Stimulated activated CD8-positive, alpha-beta memory T cell treated with anti-CD3 and anti-CD28 coated beads, Interleukin-12 subunit alpha, Interleukin-12 subunit beta, amount 100 ng/mL, for 4 hours (primary cell): ENCODE measurements at places on chromosomes 11 and 22.

DNA sequence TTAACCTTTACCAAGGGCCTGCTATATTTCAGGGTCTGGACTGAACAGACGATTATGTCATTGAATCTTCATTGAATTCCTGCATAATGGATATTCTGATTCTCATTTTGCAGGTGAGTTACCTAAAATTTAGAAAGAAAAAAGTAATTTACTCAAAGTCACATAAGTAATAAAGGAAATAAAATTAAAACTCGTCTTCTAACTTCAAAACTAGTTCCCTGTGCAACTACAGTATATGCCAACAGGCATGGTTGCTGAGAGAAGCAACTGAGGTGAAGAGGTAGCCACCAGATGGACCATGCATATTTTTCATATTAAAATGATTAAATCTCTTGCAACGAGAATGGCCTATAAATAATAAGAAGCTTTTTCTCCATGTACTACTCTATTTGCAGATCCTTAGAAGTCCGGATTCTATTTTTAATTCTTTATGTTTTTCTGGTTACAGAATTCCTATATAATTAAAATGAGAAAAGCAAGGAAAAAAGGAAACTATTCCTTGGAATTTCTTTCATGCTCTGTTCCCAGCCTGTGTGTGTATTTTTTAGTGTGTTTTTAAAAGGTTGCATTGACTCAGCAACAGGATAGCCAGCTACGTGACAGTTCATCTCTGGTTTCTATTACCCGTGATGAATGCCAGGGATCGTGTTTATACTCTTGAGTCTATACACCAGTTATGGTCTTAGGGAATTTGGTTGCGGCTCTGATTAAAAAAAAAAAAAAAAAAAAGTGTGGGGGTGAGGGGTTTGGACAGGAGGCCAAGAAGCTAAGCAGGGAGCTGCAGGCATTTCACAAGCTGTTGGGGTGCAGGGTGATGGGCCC is 186.8 kb downstream of the ETS1 start:
- DNase-seq, result no peak

GRCh38 chr11:120363436-120363835 is 27.2 kb downstream of the ARHGEF12 start:
- no peak for DNase-seq

GRCh38 chr11:48169259-48169658 is 47.4 kb upstream of the OR4B1 start:
- DNase-seq, result no peak

- no peak for DNase-seq
Observed at GRCh38 chr11:122215244-122215992, 99.4 kb upstream of the BLID start.

- no peak for DNase-seq
Observed at GRCh38 chr11:65559535-65559934, 1.4 kb upstream of the LTBP3 start.

DNA sequence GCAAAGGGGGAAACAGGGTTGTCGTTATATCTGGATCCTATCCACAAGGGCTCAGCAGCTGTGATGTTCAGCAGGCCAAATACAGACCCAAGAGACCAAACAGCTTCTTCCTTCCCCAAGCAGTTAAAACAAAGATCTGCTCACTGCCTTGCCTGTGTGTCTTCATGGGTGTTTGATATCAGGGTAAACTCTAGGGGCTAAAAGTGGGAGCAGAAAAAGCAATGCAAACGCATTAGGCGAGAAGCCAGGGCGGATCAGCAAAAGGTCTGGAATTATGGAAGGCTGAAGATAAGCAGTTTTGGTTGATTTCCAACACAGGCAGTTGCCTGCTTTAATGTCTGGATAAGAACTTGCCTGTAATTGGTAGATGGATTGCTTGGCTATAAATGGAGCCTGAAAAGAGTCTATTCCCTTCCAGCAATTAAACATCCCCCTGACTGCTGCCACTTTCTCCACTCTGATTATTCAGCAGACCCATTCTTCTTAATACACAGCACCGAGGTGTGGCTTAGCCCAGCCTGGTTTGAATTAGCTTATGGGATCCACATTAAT is 126.3 kb downstream of the COMMD9 start:
- DNase-seq, result no peak

DNA sequence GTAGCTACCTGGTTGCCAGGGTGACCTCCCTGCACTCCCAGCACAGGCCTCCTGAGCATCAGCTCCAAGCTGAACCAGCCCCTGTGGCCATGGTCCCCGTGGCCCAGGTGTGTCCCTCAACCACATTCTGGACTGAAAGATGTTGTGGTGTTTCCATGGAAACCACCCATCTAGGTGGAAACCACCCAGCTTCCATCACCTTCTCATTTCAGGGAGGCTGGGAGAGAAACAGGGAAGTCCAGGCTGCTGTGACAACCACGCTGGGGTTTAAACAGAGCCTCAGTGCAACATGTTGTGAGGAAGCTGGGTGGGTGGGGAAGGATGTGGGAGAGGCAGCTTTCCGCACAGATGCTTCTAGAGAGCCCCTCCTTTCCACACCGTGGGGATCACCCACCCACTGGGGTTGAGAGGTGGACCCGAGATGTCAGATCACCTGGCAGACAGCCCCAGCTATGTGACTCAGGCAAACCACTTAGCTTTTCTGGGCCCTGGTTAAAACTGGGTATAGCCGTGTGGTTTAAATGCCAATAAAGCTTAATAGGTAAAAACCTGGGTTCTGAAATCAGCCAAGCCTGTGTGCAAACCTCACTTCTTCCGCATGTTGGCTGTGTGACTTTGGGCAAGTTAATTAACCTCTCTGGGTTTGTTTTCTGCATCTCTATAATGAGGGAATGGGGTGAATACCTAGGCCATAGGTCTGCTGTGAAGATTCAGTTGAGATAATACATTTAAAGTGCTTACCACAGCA is 46.4 kb downstream of the CD82 start:
- peak; percentile 64 for DNase-seq

DNA sequence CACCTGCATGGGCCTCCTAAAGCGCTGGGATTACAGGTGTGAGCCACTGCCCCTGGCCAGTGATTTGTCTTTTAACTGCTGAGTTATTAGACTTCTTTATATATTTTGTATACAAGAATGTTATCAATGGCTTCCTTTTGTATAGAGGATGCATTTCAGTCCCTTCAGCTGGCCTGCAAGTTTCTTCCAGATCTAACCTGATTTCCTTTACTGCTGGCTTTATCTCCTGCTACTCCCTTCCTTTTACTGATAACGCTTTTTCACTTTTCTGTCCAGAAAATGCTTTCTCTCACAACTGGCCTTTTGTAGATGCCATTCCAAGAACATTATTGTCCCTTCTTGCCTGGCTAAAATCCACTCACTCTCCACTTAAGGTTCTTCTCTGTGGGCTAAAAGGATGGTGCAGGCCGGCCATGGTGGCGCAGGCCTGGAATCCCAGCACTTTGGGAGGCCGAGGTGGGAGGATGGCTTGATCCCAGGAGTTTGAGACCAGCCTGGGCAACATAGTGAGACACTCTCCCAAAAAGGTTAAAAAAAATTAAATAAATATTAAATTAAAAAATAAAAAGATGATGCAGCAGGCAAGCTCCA is 118.1 kb downstream of the NECTIN1 start:
- no peak for DNase-seq

DNA sequence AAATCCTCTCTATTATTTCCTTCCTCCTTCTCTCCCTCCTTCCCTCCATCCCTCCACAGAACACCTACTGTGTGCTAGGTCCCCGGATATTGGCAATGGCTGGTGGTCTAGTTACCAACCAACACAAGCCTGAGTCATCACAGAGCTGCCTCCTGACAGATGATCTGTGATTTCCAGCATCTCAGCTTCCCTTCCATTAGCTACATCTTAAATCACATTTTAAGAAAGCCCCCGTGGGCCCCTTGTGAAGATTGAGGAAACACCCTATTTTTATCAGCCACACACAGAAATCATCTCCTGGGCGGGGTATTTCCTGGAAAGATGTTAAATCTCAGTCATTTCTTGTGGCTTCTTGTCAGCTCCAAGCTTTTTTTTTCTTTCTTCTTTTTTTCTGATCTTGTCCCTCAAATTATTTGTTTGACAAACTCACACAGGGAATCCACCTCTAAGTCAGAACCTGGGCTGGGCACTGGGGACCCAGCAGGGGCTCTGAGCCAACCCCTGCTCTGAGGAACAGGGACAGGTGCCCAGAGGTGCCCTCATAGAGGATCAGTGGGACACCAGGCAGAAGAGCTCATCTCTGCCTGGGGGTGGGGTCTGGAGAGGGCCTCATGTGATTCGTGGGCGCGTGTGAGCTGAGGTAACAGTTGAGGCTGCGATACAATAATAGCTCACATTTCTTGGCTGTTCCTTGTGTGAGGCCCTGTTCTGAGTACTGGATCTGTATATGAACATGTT is 42.4 kb downstream of the CACNA1I start:
- no peak for DNase-seq

DNA sequence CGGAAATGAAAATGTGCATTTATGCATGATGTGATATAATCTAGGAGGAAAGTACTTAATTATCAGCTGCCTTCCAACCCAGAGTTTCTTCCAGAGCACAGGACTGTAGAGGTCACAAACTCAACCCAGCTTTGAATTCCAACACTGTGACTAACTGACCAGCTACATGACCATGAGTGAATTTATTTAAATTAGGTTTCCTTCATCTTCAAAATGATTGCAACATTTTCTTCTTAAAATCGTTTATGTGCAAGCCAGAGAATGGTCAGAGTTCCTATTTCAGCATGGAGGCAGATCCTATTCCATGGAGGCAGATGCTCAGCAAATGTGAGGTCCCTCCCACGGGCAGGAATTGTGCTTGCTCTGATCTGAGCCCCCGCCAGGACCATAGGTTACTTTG is 42.4 kb downstream of the OSBP start:
- no peak for DNase-seq

DNA sequence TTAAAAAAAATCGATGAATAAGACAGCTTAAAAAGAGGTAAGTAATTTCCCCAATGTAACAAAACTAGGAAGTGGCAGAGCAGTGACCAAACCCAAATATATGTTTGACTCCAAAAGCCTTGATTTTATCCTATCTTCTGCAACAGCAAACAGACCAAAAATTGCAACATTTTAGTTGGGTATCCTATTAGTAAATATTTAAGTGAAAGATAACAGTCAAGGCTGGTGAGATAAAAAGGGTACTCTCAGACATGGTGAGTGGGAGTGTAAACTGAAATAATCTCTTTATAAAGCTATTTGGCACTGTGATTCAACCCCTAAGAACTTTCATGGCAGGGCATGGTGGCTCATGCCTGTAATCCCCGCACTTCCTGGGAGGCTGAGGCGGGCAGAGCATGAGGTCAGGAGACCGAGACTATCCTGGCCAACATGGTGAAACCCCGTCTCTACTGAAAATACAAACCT is 1.9 kb upstream of the RDX start:
- no peak for DNase-seq

- DNase-seq, result no peak
Observed at GRCh38 chr22:35681454-35682052, 33.3 kb downstream of the APOL6 start.

DNA sequence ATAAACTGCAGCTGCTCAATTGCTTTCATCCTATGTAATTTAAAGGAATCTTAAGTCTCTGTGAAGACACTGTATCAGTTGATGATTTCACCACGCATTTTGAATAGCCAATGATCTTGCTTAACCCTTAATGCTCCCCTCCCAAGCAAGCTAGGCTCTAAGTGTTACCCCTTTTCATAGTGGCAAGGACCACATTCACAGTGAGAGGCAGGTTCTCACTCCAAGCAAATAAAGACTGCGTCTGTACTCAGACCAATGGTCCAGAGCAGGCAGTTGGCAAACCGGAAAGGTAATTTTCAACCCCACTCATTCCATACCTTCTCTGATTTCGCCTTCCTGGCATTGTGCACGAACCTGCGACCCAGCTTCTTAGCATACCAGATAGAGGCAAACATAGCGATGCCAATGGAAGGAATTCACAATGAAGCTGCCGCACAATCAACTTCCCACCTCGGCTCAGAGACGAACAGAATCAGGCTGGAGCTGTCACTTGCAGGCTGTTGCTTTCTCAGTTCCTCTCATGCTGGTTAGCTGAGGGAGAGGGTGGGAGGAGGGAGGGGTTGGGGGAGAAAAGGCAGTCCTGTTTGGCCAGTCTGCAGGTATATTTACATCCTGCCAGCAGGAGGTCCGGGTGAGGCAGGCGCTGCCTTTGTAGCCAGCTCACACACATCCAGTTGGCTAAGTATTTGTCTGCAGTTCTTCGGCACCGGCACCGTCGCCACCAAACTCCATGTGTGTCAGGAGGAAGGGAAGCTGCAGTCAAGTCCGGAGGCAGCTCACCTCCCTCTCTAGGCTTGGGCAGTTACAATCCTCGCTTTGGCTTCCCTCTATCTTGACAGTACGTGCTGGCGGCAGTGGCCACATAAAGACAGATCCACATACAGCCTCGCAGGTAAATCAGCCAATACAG is 1151.2 kb upstream of the CCDC90B start:
- DNase-seq, result no peak

- no peak for DNase-seq
Observed at GRCh38 chr22:41544671-41545476, 604 bp upstream of the POLR3H start.

DNA sequence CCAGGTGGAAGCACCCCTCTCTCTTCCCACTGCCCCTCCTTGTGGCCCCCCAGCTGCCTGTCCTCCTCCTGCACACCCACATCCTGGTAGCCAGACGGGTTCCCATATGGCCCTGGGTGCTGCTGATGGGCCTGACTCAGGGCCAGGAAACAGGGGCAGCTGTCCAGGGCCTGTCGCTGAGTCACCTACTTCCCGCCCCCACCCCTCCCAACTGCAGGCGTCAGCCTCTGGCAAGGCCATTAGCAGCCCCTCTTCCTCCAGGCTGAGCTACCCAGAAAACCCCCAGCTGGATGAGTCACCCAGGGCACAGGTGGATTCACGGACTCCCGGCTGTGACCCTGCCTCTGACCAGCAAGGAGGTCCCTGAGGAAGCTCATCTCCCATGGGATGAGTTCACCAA is 6.9 kb upstream of the GAL start:
- DNase-seq, result no peak

DNA sequence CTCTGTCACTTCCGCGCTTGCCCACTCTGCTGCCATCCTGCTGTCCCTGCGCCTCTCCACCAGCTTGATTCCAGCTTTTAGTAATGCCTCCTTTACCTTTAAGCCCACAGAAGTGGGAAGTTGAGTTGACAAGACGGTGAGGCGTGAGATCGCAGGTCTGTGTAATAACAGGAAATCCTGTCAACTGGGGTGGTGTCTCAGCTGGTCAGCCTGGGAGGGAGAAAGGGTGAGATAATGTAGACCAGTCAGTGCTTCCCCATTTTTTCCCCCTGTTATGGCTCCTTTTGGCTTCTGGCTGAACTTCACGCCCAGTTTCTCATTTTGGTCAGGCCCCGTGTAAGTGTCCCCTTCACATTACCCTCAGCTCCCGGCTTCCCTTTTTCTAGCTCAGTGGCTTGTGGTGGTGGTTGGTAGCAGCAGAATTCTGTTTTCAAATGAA is 98.9 kb downstream of the TRAF6 start:
- no peak for DNase-seq
